ENCODE measurements at places on chromosomes 6 and 20.

DNA sequence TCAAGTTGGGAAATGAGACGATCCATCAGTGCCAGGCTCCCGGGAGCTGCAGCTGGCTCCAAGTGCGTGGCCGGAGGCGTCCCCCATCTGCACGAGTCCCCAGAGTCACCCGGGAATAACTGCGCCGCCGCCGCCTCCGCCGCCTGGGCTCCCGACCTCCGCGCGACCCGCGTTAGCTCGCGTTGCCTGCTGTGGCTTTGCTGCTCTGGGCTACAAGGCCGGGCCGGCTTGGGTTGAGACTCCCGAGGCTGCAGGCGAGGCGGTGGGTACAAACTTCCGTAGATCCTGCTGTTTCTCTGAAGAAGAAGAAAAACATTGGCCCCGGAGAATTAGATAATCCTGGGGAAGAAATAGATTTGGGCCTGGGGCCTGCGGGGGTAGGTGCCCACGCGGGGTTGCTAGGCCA is 7.4 kb upstream of the LAMP5 start:
- DNase-seq = no peak

DNA sequence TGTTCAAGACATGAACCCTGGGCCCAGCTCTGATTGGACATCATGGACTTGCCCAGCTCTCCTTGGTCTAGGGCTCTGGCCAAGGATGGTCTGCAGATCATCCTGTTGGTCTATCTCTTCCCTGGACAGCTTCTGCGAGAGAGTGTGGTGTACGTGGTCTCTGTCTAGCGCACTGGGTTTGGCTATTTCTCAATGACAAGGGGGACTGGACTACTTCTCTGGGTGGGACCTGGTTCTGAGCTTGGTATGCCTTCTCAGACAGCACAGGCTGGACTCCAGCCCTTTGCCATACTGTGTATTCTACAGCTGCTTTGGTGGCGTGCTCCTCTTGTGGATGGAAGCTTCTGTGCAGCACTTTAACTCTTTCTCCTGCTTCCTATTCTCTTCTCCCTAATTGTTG is 8.5 kb upstream of the RAET1E start:
- no peak for DNase-seq

- no peak for DNase-seq
Observed at GRCh38 chr6:106959985-106960384, 14.5 kb downstream of the CD24 start.

DNA sequence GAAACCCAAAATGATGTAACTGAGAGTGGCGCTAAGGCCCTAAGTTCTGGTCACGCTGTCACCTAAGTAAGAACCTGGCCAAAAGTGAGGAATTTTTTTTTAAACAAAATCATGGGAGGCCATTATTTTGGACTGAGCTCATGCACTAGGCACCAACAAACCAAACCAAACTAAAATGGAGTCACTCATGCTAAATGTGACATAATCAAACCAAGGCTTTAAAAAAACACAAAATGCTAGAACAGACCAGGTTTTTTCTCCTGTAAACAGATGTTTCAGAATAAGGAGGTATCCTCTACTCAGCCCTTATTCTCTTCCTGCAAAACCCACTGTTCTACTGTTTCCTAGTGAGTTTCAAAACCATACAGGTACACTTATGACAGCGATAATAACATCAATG is 1.1 kb upstream of the C6orf89 start:
- no peak for DNase-seq

GRCh38 chr6:89082486-89082891 is 1.9 kb downstream of the PNRC1 start:
- no peak for DNase-seq

DNA sequence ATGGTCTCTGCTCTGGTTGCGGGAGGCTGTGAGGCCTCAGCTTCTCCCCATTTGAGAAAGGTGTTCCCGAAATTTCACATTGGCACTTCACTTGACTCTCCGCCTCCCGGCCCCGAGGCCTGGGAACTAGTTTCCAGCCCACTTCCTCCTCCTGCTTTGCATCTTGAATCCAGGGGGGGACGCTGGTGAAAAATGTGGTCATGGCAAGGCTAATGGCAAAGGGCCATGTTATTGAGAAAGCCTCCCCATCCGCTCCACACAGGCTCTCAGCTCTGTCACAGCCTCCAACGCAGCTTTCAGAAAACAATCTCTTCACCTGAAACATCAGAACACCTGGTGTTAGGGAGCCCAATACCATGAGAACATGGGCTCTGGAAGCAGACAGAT is 5.6 kb downstream of the PLAGL2 start:
- no peak for DNase-seq

- DNase-seq = no peak
Observed at GRCh38 chr6:145017516-145017915, 717.8 kb downstream of the EPM2A start.

- DNase-seq = no peak
Observed at GRCh38 chr6:109660526-109661320, 30.3 kb downstream of the AK9 start.

DNA sequence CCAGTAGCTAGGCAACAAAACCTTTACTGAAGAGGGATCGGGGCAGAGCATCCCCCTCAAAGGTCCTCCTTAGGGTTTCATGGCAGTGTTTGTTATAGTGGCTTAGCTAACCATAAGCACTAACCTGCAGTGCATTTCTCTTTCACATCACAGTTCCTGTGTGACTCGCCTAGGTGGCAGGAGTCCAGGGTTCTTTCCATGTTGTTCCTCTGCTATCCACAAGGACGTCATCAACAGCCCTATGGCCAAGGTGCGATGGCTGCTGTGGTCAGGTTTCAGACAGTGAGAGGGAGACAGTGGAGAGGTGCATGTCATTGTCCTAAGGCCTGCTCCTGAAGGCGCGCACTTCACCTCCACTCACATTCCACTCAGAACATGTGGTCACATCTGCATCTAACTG is 38.8 kb upstream of the FOXA2 start:
- no peak for DNase-seq

DNA sequence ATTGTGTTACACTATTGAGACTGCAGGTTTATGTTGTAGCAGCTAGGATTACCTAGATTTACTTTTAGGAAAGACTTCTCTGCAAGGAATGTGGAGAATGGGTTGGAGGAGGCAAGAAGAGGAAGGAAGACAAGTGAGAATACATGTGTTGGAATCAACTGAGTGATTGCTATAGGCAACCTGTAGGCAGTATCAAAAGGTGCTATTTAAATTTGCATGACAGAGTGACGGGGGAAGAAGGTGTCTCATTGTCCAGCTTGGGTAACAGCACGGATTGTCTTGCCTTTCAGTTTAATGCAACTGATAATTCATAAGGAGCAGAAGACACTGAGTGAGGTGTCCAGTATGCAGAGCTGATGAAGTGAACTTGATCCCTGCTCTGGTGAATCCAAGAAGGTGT is 19.4 kb downstream of the SERPINB9 start:
- DNase-seq = no peak

DNA sequence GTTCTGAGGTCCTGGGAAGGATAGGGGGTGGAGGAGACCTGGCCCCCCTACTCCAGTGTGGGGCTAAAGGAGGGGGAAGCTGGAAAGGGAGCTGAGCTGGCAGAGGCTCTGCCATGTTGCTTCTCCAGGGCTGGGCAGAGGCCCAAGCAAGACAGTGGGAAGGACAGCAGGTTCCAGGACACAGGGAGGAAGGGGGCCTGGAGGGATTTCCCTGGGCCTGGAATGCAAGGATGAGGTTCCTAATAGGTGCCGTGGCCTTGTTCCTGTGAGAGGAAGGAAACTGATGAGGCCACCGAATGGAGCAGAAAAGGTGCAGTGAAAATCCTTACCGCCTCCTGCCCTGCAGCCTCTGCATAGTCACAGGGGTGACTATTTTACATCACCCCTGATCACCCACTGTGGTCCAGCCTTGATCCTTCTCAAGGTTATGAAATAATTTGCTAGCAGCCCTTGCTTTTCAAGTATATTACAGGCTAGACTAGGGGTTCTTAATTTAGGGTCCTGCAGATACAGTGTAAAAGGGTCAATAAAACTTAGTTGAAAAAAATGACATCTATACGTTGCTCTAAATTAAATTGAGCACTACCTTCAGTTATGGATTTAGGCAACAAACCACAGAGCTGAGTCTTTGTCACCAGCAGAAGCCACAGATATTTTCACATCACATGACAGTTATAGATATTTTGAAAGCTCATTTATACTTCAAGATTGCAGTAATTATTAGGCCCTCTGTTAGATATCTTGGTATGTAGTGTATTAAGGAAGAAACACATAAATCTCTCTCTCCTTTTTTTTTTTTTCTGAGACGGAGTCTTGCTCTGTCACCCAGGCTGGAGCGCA is 45.7 kb upstream of the RNF24 start:
- DNase-seq = no peak

GRCh38 chr6:114783783-114784182 is 441.0 kb upstream of the HS3ST5 start:
- no peak for DNase-seq

DNA sequence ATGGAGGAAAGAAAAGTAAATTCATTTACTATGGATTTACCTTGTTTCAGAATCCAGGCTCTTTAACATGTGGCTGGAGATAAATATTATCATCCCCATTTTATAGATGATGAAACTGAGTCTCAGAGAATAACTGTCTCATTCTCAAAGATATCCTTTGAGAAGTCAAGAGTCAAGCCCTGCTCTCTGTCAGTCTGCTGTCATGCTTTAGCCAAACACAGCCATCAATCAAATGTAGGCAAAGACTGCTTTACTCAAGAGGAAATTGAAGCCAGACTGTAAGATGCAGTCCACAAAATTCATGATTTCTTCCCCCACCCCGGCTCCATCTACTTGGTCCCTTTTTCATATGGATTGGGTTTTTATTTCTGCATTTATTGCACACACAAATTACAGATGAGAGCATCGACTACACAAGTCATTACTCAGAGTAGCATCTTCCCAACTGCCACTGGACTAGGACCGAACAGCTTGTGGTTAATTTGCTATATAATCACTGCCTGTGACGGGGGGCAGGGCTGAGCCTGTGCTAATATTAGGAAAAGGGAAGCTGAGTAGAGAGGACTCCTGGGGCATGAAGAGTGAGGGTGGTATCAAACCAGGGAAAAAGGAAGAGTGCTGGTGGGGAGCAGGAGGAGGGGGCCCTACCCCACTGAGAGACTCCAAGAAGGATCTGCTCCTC is 102.7 kb upstream of the TOP1 start:
- no peak for DNase-seq

GRCh38 chr6:109865968-109866367 is 112.1 kb upstream of the GPR6 start:
- no peak for DNase-seq

DNA sequence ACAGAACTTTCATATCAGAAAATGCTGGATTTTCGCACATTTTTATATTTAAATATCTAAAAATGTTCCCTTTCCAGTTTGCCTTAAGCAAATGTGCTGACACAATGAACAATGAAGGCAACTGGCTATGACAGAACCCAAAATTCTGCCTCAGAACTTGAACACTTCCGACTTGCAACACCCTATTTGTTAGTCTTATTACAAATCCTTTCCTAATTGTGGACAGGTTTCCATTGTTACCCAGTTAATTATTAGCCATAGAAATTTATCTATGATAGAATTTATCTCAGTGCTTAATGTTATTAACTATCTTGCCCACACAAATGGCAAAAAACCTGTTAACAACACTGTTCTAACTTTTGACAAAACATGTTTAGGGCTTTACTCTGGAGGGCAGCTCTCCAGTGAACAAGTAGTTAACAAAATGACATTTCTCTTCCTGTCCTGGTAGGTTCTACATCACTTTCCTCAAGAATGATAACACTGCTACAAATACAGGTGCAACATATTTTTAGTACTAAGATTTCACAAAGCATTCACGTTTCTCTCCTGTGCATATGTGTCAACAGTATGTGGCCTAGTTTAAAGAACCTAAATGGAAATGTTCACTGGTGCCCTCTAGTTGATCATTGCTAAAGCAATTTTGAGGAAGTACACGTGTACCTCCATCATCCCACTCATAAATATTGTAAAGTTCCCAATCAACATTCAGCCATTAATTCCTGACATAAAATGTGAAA is 58.4 kb downstream of the HIVEP2 start:
- DNase-seq = no peak

DNA sequence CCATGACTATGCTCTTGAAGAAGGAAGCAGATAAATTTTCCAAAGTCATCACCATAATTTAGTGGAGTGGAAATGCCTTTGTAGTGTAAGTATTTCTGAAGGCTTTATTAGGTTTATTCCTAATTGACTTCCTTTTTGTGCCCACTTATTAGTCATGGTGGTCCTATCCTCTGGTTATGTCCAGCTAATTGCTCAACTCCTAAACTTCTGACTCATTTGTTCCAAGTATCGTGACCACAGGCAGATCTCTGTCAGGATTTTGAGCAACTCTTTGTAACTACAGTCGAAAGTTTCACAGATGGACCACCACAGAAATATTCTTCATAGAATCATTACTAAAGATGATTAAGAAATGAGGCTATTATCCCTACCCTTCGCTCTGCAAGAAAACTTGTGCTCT is 315.6 kb upstream of the PTCHD4 start:
- no peak for DNase-seq

GRCh38 chr6:55958790-55959189 is 83.4 kb upstream of the BMP5 start:
- DNase-seq = no peak

- DNase-seq = no peak
Observed at GRCh38 chr6:16694781-16695578, 66.3 kb downstream of the ATXN1 start.

DNA sequence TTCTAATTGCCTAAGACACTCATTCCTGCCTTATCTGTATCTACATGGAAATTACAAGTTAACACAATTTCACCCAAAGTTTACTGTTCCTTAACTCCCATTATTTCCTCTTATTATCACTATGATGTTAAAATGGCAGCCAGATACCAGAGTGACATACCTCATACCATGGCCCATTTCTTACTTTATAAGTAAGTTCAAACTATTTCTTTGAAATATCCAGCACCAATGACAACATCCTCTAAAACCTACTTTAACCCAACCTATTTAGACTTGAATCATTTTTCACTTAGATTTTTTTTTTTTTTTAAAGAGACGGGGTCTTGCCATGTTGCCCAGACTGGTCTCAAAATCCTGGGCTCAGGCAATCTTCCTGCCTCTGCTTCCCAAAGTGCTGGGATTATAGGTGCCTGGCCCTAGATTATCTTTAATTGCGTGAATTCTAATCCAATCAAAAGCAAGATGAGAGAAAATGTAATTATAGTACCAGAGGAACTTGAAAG is 10.0 kb downstream of the REV3L start:
- DNase-seq = no peak

- DNase-seq = no peak
Observed at GRCh38 chr6:151236668-151237401, 2.9 kb upstream of the AKAP12 start.

- no peak for DNase-seq
Observed at GRCh38 chr6:89275900-89276299, 39.2 kb downstream of the GABRR2 start.

GRCh38 chr20:40233406-40233805 is 455.6 kb downstream of the MAFB start:
- DNase-seq = no peak

DNA sequence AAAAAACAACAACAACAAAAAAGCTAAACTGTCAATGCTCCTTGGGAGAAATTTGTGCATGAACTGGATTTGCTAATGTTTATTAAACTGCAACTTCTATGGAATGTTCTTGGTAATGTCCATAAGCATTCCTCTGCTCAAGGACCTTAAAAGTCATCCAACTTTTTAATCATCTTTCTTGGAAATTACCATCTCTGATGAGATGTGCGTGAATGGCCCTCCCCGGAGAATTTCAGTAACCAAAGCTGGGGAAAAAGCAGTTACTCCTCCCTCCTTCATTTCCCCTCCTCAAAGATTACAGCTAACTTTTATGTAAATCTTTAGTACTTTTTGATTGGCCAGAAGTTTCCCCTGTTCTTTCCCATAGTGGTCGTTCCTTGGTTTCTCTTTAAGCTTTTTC is 5.2 kb downstream of the TBCC start:
- no peak for DNase-seq

Data from right cardiac atrium (tissue), 5 donors.